Tongue (tissue), 3 donors: ENCODE measurements at places on chromosomes 13 and 19. TPM values are rescaled to one million over a fixed set of nuclear protein-coding genes. Genes with fewer than 3 reads are reported as not detected.

DNA sequence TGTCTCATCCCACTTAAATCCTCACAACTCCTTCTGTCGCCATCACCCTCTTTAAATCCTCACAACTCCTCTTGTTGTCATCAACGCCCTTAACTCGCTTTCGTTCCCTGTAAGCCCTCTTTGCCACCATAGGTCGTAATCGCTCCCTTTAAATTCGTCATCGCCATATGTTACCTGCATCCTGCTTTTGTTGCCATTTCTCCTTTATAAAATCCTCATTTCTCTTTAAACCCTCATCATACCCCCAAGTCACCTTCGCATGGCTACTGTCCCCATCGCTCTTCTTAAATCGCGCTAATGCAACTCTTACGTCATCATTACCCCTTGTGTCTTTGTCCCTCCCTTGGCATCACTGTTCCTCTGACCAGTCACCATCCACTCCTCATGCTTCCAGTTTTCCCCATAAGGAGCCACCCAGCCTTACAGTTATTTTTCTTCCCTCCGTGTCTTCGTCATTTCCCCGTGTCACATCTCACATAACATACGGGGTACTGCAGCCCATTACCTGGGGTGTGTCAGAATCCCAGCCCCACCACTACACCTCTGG lies 539 bp downstream of the PLD3 start:
- peak; percentile 48 for DNase-seq

DNA sequence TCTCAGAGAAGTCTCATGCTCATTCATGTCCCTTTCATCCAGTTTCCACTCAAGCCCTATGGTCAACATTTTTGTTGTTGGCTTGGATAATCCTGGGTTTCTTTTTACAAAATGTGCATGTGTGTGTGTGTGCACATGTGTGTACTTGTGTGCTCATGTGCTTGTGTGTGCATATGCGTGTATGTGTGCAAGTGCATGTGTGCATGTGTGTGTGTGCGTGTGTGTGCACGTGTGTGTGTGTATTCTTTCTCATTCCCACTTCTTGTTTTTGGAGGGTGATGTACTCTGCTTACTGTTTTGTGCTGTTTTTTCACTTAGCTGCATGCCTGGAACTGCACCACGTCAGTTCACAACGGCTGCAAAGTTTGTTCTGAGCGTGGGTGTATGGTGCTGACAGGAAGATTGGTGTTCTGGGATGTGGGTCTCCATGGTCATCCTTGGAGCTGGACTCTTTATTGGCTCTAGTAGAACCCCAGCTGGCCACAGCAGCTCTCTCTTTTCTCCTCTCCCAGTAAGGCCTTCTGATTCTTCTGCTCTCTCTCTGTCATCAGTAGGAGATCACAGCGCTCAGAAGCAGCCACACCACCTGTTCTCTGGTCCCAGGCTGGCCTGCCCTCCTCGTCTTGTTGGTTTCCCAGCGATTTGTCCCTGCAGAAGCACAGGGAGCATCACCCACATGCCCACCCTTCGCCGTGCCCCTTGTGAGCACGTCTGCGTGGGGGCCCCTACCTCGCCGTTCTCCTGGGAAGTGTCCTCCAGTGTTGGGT lies 60.8 kb downstream of the SOX1 start:
- peak; percentile 52 for DNase-seq

- no peak for DNase-seq
Measured at GRCh38 chr19:47836038-47836437, 14.3 kb downstream of the CRX start.

DNA sequence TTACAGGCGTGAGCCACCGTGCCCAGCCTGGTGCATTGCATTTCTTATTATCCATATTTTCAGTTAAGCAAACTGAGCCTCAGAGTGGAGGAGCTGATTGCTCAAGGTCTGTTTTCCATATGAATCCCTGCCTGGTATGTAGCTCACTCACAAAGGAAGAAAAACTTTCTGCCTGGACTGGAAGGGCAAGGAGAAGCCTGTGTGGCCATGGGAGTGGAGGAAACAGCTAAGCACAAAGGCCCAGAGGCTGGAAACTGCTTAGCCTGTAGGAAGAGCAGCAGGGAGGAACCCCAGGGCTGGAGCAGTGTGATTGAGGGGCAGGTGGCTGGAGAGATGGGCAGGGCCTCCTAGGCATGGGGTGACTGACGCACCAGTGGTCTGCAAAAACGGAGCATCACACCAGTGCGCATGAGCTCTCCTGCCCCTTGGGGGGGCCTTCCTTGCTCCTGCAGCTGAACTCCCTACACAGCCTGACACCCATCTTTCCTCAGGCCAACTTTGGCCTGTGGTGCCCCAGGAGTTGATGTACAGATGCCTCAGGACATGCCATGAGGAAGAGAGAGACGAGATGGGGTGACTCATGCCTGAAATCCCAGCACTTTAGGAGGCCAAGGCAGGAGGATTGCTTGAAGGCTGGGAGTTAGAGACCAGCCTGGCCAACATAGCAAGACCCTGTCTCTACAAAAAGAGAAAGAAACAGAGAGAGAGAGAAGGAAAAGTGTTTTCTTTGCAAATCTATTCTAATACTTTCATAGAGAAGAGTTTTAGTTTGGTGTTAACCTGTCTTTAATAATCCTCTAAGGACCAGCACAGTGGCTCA lies 2.8 kb upstream of the HNRNPM start:
- DNase-seq, result no peak

NLRP8 gene
- not detected for total RNA-seq

POU2F2 gene
- 2.1 TPM for total RNA-seq

- DNase-seq, result no peak
Measured at GRCh38 chr13:39375601-39376000, 227.4 kb downstream of the LHFPL6 start.

DNA sequence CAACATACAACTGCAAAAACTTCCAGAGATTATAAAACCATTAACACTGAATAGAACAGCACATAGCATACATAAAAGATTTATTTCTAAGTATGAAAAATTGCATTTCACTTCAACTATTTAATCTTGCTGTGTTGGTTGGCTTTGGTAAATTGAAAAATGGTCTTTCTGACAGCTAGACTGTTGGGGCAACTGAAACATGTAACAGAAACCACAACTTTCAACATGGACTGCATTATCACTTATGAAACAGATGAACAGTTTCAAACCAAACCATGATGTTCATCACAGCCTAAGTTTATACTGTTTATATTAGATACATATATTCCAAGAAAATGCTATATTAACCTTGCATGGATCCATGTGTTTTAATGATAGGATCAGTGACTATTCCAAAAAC lies 324.1 kb upstream of the PCDH9 start:
- no peak for DNase-seq

NDUFA13 gene
- total RNA-seq, result 94.5 TPM
